ENCODE measurements at places on chromosomes 5 and 9.
A peak's percentile ranks its signal among the peaks of the same experiment; 100 is the strongest.

GRCh38 chr5:101728933-101729332 is 567.2 kb downstream of the SLCO4C1 start:
- no peak for DNase-seq

GRCh38 chr9:136570916-136571315 is 25.1 kb upstream of the NOTCH1 start:
- DNase-seq = no peak

DNA sequence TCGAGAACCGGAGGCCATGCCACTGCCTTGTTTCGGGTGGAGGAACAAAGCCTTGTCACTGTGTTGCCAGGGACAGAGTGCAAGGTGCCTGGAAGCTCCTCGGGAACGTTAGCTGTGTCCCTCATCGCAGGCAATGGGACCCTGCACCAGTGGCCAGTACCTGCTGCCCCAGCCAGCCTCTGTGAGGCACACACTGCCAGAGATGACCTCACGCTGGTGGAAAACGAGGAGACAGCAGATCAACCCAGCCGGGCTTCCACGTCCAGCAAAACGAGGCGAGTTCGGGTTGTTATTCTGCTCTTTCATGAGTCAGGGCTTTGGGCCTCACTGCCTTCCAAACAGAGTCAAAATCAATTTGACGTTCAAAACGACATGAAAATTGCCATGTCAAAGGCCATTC is 104.1 kb downstream of the ADAMTS2 start:
- DNase-seq = no peak

DNA sequence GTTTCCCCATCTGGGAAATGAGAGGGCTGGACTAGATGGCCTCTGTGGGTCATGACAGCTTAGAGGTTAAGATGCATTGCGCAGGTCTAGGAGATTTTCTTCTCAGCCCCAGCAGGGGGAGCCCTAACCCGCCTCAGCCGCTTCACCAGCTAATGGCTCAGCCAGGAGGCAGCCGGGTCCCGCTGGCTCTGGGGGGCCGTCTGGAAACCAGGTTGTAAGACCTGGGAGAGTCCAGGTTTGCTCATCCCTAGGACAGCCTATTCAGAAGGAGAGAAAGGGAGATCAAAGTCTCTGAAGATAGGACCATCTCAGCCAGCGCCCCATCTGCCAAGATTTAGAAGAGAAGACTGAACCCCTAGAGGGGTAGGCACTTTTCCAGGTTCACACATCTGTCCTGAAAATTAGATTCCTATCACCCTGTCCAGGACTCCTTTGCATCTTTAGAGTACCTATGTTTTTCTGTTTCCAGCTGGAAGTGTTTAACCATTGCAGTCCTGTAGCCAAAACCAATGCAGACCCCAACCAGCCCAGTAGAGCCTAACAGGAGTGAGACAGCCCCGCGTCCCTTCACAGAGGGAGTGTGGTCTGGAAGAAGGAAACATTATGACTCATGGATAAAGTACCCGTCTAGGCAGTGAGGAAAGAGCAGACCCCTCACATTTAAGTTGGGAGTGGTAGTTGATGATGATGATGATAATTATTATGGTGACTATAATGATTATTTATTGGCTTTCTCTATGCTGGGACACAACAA is 27.5 kb downstream of the SPARC start:
- peak; percentile 80 for DNase-seq

DNA sequence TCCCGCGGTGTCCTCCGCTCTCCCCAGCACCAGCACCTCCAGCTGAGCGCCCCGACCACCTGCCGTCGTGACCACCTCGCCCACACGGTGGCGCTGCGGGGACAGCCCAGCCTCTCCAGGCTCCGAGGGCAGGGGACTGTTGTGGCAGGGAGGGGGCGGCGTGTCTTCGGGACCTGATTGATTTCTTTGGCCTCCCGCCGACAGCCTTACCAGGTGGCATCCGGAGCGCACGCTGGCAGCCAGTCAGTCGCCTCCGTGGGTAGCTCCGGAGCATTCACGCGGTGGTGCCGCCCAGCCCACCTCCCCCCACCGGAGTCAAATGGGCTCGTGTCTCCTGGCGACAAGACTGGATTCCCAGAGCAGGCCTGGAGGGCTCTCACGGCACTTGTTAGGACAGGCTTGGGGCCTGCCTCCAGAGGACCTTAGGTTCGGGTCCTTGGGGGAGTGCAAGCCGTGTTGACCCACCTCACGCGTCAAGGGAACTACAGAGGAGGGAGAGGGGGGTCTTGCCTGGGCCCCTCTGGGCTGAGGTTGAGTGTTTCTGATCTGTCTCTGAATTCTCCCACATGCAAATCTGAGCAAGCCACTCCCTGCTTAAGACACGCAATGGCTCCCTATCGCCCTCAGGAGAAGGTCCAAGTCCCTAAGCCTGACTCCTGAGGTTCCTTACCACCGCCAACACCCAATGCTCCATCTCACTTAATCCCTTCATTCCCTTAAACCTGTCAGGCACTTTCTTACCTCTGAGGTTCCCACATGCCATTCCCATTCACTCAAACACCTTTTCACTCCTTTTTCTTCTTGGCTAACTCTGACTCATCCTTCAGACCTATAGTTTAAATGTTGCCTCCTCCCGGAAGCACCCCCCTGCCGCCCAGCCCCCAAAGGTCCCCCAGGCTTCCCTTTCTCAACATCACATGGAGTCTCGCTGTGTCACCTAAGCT is 51.2 kb upstream of the GGTA1 start:
- DNase-seq = peak; percentile 44

GRCh38 chr5:38853753-38854470 is 8.1 kb downstream of the OSMR start:
- peak; percentile 94 for DNase-seq

GRCh38 chr9:83138422-83139135 is 75.6 kb upstream of the RASEF start:
- no peak for DNase-seq

DNA sequence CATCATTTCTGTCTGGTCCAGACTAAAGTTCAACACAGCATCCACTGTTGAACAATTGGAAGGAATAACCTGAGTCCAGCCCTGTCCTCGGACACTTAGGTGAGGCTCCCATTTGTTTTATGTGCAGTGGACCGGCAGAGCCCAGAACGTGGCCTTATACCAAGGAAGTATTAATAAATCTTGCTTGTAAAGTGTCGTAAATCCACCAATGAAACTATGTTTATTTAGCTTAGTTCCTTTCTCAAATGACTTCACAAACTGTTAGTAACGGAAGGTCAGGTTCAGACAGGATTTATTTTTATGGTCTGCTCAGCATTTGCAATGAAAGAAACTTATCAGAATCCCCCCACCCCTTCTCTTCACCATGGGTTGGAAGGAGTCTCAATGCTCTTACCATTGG is 149.5 kb downstream of the PCSK1 start:
- no peak for DNase-seq

GRCh38 chr5:40260361-40260760 is 419.4 kb upstream of the PTGER4 start:
- no peak for DNase-seq

DNA sequence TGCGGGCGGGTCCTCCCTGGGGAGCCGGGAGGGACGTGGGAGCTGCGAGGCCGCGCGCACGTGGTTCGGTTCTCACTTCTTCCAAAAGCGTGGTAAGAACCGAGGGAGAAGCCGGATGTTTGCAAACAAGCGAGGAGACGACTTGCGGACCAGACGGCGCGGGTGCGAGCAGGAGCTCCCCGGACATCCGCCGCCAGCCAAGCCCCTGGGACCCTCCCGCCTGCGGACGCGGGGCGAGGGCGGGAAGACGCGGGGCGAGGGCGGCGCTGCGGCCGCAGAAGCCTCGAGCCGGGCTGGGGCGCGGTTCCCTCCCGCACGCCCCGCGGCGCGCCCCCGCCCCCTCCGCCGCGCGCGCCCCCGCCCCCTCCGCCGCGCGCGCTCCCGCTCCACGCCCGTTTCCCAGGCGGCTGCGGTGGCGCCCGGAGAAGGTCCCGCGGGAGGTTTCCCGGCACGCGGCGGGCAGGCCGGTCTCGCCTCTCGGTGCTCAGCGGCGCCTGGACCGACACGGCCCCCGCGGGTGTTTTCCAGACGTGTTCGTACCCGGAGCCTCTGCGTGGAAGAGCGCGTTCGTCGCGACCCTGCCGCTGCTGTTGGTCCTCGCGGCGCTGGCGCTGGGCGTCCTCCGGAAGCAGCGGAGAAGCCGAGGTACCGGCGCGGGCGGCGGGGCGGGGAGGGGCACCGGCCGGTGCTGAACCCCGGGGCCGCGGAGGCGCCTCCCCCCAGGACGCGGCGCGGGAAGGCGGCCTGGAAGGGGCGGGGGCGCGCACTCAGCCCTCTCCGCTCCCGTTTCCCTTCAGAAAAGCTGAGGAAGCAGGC is 12.8 kb downstream of the BTNL9 start:
- no peak for DNase-seq

DNA sequence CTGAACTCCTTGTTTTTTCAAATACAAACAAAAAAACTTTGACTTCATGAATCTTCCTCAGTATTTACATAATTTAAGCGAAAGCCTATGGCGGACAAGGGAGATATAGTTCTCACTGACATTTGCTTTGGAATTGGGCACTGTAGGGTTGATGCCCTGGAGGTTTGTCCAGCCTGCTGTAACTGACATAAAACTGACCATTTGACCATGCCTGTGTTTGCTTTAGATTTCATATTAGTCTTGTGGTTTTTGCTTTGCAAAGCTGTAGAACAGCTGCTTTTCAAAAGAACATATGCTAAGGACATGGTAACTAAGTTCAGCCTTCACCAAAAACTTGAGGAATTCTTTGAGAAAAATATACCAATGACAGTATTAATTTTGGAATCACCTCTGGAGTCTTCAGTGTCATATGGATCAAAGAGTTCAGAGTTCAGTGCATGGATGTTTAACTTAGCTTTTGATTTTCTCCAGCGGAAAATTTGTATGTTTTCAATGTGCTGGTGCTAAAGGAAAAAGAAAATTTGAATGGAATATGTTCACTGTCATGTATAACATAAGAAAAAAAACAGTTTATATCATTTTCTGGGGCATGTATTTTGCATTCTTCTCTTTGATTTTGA is 1013.1 kb downstream of the NR2F1-AS1 start:
- DNase-seq = no peak

GRCh38 chr5:52769061-52769460 is 18.7 kb upstream of the ITGA1 start:
- peak; percentile 50 for DNase-seq

GRCh38 chr9:5389109-5389732 is 48.5 kb downstream of the PLGRKT start:
- peak; percentile 74 for DNase-seq

DNA sequence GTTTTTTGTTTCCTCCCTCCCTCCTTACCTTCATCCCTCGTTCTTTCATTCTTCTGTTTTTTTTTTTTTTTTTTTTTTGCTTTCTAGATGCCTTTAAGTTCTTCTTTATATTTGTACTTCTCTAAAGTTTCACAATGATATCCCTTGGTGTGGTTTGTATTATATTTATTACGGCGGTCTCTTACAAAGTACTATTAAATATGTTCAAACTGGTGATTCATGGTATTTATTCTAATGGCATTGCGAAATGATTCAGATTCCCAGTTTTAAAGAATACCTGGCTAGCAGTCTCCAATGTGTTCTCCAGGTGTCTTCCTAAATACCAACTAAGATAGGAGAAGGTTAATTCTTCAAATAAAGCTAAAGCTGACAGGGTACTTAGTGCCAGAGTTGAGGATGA is 690.1 kb upstream of the COX7C start:
- DNase-seq = no peak

DNA sequence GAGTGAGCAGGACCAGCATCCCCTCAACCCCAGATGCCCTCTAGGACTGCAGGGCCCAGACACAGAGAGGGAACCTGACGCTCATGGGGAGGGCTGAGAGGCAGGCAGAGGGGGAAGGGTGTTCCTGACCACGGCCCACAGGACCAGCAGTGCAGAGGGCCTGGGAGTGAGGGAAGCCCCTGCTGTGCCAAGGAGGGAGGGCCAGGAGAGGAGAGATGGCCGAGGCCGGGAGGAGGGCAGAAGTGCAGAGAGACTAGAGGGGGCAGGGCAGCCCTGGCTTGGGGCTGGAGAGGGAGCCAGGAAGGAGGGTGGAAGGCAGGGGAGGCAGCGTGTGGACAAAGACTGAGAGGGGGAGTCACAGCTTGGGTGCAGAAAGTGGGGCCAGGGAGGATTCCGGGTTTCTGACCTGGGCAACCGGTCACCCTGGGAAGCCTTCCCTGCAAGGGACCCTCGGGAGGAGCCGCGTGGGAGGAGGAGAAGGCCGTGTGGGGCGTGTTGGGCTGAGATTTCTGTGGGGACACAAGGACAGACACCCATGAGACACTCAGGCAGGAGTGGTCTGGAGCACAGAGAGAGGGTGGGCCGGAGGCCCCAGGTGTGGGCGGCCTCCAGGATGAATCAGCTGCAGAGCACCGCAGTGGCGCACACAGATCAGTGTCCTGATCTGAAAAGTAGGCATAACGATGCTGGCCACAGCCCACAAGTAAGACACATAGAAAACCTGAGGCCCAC is 117.5 kb downstream of the ADAMTS2 start:
- DNase-seq = no peak

DNA sequence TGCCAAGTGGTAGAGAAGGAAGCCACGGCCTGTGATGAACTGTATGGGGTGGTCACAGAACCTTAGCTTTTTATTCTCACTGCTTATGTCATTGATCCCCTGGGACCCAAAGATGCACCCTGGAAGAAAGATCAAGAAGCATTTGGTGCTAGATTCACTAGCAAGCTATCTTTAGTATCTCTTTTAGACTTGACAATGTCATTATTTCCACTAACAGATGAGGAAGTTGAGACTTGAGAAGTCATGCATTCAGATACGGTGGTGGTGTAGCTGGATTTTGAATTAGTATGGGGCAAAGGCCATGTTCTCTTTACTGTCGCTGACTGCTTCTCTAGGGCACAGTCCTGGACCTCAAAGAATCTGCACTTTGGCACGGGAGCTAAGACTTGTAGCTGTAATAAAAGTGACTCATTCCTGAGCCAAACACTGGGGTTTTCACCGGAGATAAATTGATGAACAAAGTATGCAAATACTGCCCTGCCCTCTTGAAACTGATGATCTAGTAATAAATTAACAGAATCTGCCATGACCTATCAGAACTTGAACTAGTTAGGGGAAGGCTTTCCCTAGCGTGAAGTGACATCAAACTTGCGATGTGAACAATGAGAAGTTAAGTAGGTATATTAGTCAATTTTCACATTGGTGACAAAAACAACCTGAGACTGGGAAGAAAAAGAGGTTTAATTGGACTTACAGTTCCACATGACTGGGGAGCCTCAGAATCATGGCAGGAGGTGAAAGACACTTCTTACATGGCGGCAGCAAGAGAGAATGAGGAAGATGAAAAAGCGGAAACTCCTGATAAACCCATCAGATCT is 5.4 kb downstream of the GDA start:
- no peak for DNase-seq

Data from HFFc6 (cell line).